Activated CD8-positive, alpha-beta memory T cell treated with anti-CD3 and anti-CD28 coated beads for 48 hours (primary cell): ENCODE measurements at places on chromosomes 5 and 9.
A peak's percentile ranks its signal among the peaks of the same experiment; 100 is the strongest.

- no peak for DNase-seq
These were observed 23.4 kb upstream of the ARHGAP26 start for GRCh38 chr5:142746532-142747433.

- DNase-seq: no peak
These were observed 408.8 kb downstream of the ENC1 start for GRCh38 chr5:74231697-74232096.

GRCh38 chr9:89845862-89846261 lies 241.1 kb downstream of the GADD45G start:
- no peak for DNase-seq

DNA sequence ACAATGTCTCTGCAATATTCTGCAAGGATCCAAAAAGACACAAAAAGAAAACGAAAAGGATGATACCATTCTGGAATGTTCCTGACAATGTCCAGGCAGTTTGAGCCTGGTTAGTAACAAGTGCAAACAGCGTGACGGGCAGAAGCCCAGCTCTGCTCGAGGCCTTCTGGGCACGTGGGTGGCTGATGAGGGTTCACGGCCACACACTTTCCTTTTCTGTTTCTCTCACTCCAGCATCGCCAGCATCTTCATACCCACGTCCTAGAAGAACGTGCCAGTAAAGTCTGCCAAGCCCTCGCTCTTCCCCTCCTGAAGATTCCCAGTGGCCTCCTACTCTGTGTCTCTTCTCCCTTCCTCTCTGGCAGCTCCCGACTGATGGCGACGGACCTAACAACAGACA lies 36.7 kb downstream of the COL23A1 start:
- no peak for DNase-seq

DNA sequence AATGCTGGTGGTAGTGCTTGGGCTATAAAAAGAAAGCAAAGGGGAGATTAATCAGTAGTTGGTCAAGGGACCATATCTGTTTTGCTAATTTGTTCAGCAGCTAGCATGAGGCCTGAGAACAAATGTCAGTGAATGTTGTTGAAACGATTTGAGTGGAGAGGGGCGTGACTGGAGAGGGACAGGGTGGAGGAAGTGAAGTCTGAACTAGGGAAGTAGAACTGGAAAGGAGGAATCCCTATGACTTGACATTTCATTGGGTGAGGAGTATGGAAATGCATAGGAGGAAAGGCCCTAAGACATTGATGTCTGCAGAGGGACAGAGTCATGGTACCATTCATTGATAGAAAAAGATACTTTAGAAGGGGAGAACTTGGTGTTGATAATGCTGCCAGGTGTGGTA lies 19.7 kb downstream of the TLE4 start:
- no peak for DNase-seq

DNA sequence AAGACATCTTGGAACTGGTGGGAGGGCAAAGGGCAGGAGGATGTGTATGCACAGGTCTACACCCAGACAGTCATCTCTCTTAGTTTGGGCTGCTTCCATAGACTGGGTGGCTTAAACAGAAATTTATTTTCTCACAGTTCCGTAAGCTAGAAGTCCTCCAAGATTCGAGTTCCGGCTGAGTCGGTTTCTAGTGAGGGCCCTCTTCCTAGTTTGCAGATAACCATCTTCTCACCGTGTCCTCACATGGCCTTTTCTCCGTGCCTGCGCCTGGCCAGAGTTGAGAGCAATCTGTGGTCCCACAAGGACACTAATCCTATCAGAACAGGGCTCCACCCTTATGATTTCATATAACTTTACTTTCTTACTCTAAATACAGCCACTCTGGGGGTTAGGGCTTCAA lies 4.1 kb downstream of the SMIM32 start:
- no peak for DNase-seq

- no peak for DNase-seq
These were observed 1.8 kb upstream of the FAT2 start for GRCh38 chr5:151592855-151593408.

- no peak for DNase-seq
These were observed 1783.7 kb upstream of the CDH9 start for GRCh38 chr5:28822071-28822470.

GRCh38 chr5:135887881-135888614 lies 7.6 kb downstream of the IL9 start:
- no peak for DNase-seq

GRCh38 chr5:168409591-168410458 lies 76.4 kb upstream of the RARS1 start:
- peak; percentile 15 for DNase-seq

GRCh38 chr9:114284316-114285060 lies 38.4 kb upstream of the ORM1 start:
- no peak for DNase-seq

- DNase-seq: no peak
These were observed 398.2 kb downstream of the SLCO4C1 start for GRCh38 chr5:101897914-101898313.

DNA sequence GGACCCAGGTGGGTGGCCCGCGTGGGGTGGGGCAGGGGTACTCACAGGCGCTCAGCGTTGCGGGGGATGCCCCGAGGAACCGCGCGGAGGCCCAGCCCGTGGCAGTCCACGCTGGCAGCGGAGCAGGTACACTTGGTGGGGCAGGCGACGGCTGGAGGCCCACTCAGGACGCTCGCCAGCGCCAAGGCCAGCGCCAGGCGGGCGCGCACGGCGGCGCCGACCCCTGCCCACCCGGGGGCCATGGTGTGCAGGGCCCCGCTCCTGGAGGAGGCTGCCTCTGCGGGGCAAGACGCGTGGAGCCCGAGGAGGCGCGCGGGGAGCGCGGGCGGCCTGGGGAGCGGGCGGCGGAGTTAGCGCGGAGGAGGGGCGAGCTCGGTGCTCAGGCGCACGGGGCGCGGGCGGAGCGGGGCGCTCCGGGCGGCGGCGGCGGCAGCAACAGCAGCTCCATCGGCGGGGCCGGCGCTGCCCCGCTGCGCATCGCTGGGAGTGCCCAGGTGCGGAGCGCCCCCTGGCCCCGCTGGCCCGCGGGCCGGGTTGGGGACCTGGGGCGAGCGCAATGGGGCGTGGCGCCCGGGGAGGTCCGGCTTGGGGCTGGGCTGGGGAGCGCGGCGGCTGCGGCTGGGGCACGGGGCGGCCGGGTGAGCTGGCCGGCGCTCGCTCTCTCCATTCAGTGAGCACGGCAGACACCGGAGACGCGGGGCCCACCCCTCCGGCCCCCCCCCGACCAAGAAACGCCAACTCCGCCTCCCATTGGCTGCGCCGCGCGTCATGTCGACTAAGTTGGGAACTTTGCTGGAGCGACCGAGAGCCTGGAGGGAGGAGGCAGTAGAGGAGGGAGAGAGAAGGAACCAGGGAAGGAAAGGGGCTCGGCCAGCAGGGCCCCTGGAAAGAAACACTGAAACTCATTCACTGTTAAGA lies at the start of gene SLIT3:
Gene SLIT3, minus strand, starts transcription at position 672 of the 918 bp plus-strand sequence. Its CDS starts 430 bp downstream, at position 242.
- DNase-seq: no peak
